ENCODE measurements at places on chromosomes 13 and 19.
A peak's percentile ranks its signal among the peaks of the same experiment; 100 is the strongest.

GRCh38 chr13:99214232-99214631, 13.6 kb downstream of the UBAC2 start:
- peak; percentile 37 for DNase-seq

DNA sequence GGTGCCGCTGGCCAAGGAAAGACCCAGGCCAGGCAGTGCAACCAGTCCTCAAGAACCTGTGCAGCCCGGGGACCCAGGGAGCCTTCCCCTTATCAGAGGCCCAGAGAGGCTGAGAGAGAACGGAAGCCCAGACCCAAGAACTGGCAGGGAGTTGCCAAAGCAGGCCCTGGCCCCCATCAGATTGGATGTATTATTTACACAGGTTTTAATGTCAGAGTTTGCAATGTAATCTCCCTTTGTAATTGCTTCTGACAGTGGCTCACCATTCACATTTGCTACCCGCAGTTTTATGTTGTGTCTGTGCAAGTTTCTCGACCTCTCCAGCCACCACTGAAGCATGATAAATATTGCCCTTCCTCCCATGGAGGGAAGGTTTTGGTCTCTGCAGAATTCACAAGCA, 660.9 kb downstream of the LIG4 start:
- DNase-seq = no peak

DNA sequence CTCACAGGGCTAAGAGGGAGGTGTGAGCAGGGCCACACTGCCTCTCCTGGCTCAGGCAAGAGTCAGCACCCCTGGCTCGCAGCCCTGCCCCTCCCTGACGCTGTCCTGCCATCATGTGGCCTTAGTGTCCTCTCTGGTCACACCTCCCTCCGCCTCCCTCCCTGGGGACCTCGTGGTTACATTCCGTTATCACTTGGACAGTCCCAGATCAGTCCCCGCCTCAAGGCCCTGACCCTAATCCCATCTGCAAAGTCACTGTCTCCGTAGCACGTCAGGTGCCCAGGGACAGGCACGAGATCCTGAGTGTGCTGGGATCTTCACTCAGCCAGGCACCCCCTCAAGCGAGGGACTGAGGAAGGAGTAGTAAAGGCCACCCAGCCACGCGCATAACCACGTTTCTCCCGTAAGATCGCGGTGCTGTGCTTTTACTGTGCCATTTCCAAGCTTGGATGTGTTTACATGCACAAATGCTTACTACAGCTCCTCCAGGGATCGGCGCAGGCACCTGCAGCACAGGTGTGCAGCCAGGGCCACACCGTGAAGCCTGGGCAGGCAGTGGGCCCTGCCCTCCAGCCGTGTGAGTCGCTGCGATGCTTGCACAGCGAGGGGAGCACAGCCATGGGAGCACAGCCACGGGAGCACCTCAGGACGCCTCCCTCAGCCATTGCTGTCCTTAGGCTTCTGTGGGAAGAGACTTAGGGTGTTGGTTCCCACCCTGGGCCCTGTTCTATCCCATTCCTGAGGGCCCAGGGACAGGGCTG, 10.7 kb upstream of the TMEM255B start:
- no peak for DNase-seq

- no peak for DNase-seq
These were observed 316.6 kb downstream of the POU4F1 start for GRCh38 chr13:78286748-78287147.

- peak; percentile 95 for DNase-seq
These were observed at the start of gene GNG7 for GRCh38 chr19:2702170-2703076. TSS of gene GNG7 (minus strand) at chr19:2702694. CDS start at chr19:2520688, 182,006 bp downstream.

- DNase-seq = no peak
These were observed 621.2 kb downstream of the TBC1D4 start for GRCh38 chr13:74860789-74861188.

DNA sequence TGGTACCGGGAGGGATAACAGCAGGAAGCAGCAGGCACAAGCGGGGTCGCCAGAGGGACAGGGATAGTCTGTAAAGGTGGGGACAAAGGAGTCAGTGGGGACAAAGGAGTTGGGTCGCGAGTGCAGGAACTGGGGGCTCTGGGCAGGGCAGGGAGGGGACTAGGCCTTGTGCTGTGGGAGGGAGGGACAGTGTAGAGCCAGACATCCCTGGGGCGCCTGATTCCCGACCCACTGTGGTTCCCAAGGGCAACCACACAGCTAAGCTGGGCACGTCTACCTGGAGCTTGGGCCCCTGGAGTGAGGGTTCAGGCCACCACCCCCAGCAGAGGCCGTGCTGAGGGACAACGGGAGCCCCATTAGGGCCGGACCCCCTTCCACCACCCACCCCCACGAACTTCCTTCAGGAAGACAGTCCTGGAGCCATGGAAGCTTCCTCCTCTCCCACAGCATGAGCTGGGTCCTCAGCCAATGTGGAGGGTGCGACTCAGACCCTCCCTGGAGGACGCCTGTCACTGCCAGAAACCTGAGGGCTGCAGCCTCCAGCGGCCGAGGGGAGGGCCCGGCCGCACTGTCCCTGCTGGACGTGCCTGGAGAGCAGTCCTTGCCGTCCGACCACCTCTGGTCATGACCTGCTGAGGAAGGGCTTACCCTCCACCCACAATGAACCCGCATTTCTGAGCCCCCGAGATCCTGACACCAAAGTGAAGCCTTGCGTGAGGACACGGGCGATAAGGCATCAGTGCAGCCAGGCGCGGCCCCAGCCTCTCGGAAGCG, 77.9 kb downstream of the SPACA7 start:
- DNase-seq = no peak

- no peak for DNase-seq
These were observed 420.4 kb downstream of the NDFIP2 start for GRCh38 chr13:79901336-79901735.

DNA sequence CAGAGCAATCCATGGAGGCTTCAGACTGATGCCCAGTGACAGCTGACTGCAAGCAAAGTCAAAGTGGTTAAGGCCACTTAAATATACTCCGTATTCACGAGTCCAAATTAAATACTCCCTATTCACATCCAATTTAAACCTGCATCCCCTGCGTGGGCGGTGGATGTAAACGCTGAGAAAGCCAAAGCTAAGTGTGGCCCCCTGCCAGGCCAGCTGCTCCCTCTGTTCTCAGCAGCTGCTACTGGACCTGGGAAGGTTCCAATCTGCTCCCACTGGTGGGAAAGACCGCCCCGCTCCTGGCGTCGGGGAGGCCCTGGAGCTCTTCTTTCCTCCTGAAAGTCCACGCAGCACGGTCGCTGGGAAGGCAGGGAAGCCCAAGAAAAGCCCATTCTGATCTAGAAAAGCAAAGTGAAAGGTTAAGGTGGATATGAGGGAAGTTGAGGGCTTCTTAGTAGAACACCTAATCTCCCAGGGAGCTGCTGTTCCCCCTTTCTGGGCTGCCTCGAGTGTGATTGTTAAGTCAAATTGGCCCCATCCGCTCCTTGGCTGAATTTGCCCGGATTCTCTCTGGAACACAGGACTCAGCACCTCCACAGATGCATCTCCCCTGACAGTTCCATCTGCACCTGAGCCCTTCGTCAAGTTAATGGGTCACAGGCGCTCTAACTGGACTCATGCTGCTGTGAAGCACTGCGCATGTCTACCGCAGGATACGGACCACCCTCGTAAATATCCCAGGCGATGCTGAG, 205.5 kb downstream of the USP12 start:
- DNase-seq = no peak

DNA sequence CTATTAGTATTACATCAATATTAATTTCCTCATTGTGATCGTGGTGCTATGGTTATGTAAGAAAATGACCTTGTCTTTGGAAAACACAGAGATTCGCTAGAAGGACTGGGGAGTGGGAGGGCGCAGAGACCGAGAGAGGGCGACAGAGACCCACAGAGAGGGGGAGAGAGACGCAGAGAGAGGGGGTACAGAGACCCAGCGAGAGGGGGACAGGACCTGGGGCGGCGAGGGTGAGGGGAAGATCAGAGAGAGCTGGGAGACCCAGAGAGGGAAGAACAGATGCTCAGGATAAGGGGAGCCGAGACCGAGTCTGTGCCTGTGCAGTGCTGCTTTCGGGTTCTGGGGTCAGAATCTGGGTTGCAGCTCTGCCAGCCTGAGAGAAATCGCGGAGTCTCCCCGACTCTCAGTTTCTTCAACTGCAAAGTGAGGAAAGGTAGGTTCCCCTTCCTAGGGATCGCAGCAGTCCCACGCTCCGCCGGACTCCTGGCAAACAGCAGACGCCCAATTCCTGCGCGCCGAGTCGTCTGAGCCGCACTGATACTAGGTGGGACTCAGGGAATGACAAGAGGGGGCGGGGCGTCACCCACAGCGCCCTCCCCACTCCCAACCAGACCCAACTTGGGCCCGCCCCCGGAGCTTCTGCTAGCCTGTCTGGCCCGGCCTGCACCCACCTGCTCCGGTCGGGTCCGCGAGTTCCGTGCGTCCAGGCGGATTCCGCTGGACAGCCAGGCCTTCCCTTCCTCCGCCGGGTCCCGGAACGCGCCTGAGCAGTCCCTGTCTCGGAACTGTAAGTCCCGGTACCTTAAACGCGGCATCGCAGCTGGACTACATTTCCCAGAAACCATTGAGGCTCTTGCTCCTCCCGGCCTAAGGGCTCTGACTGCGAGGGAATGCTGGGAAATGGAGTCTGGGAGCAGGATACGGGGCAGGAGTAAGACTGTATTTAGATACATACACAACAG, 15.3 kb downstream of the IZUMO2 start:
- DNase-seq = peak; percentile 48

GRCh38 chr19:49552749-49553148, 24.9 kb downstream of the RCN3 start:
- DNase-seq = no peak

GRCh38 chr19:17289489-17289888, 7.8 kb downstream of the ANKLE1 start:
- DNase-seq = peak; percentile 35

DNA sequence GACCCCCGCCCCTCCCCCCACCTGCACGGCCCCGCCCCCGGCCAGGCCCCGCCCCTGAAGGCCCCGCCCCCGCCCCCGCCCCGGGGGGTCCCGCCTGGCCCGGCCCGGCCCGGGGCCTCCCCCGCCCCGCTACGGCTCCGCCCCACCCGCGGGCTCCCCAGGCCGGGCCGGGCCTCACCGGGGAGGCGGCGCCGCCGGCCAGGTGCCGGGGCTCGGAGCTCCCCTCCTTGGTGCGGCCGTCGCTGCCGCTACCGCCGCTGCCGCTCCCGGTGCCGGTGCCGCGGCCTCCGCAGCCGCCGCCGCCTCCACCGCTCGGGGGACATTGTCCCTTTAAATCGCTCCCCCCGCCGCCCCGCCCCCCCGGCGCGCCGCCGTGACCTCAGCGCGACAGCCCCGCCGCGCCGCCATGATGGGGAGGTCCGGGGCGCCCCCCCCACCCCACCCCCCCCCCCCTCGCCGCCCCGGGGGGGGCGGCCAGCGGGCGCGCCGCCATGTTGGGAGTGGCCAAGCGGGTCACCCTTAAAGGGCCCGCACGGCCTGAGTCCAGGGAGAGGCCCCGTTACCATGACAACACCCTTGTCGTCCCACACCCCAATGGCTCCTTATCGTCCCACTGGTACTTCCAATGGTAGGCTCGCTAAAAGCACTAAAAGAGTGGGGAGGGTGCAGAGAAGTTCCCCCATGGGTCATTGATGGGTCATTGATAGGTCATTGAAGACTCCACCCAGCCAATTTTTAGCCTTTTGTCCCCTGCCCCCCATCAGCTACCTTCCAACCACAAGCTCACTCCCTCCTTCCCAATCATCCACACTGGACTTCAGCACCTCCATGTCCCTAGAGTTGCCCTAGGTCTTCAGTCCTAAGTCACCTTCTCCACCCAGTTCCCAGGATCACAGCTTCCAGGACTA, at the start of gene WIZ:
WIZ (minus strand) TSS at position 337 of the 908 bp plus-strand sequence. CDS start 1,649 bp downstream, outside the sequence.
- peak; percentile 87 for DNase-seq

DNA sequence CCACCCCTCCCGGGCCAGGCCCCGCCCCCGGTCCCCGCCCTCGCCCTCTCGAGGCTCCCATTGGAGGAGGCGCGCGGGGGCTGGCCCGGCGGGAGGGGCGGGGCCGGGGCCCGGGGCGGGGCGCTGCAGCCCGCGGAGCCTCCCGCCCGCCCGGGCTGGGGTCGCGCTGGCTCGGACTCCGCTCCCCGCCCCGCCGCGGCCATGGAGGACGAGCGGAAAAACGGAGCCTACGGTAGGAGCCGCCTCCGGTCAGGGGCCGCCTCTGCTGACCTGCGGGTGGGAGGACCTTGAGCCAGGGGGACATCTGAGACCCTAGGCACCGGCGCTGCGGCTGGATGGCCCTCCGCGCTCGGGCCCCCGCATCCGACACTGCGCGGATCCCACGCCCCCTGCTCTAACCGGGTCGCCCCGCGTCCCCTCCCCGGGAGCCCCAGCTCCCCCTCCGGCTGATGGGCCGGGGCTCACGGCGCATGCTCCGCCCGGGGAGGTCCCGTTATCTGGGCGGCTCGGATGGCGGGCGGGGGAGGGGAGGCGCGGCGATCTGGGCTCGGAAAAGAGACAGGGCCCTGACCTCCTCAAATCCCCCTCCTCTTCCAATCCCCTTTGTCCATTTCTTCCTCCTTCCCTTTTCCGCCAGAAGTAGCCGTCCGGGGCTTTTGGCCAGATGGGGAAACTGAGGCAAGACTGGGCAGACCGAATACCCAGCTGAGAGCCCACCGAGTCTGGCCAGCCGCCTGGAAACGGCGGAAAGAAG, 15.4 kb upstream of the AP1M2 start:
- DNase-seq = peak; percentile 89

DNA sequence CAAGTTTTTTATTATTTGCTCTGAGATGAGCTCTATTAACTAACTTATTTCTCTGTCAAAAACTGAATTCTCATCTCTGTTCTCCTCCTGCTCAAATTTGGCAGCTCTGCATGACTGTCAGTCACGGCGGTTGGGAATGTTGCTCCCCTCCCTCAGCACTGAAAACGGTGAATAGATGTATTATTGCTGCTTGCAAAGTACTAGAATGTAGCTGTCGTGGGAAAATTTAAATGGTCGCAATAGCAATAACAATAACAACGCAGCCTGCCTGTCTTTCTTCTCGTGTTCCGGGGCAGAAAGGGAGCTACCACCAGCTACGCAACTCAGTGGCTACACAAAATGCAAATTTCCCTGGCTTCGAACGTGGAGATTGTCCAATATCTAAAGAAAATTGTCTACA, 125.6 kb upstream of the FRY start:
- DNase-seq = no peak

GRCh38 chr13:104098421-104098820, 1032.2 kb upstream of the SLC10A2 start:
- DNase-seq = no peak
